ENCODE measurements at places on chromosomes 3 and 15.

GRCh38 chr3:51384055-51384725, 901 bp upstream of the MANF start:
- DNase-seq = no peak

DNA sequence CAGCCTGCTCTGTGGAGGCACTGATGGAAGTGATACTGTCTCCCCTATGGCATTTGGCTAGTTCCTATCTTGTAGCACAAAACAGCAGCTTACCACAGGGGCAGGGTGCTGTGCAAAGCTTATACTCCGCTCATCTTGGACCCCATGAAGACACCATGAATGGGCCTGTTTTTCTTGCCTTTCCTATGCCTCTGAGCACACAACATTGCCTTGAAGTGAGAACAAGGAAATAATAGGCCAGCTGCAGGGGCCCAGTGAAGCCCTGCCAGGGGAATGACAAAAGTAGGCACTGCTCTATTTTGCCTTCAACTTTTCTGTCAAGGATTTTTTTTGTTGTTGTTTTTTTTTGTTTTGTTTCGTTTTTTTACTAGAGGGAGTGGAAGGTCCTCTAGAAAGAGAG, 110.3 kb downstream of the PDE8A start:
- no peak for DNase-seq

- DNase-seq = no peak
These were observed 2.1 kb upstream of the SHISA5 start for GRCh38 chr3:48505968-48506504.

- DNase-seq = no peak
These were observed 157.3 kb upstream of the LPP start for GRCh38 chr3:187996609-187997008.

- DNase-seq = no peak
These were observed 64.3 kb downstream of the FRMD5 start for GRCh38 chr15:44130778-44131177.

GRCh38 chr15:48888836-48889235, 10.9 kb downstream of the EID1 start:
- DNase-seq = no peak

- no peak for DNase-seq
These were observed 482.5 kb upstream of the TBL1XR1 start for GRCh38 chr3:177679568-177680471.

- no peak for DNase-seq
These were observed 301.2 kb upstream of the PROK2 start for GRCh38 chr3:72086042-72086742.

- no peak for DNase-seq
These were observed 435.8 kb downstream of the CNTN6 start for GRCh38 chr3:1528621-1529020.

- DNase-seq = no peak
These were observed 61.5 kb downstream of the LINGO1 start for GRCh38 chr15:77571181-77571580.

DNA sequence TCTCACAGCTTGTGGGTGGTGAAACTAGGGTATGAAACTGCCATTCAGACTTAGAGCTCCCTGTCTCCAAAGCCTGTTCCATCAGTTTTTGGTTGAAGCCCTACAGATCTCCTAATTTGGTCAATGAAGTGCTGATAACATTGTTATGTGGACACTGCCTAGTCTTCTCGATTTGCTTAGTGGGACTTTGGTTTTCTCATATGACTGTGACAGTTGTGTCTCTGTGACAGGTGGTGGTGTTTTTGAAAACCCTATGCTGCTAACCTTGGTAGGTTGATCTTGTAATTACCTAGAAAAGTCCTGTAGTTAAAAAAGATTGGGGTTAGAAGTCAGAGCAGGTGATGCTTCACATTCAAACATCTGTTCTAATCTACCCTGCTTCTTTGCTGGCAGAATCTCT, 9.2 kb downstream of the PPM1L start:
- DNase-seq = no peak

GRCh38 chr15:42729409-42729808, 7.5 kb downstream of the CDAN1 start:
- DNase-seq = no peak

DNA sequence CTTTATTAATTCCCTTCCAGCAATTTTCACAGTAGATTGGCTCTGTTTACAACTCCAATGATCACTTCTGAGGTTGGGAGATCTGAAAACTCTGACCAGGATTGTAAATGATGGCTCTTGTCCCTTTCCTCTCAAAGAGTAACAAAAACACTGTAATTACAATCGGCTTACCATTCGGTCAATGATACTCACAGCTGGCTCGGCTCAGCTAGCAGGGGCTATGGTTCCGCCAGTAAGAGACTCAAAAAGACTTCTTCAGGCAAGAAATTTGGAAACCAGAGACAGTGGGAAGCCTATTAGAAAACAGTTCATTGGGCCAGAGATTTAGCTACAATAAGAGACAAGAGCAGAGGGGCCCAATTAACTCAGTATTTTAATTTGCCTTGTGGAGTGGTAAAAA, 96.6 kb downstream of the LRRC3B start:
- no peak for DNase-seq

DNA sequence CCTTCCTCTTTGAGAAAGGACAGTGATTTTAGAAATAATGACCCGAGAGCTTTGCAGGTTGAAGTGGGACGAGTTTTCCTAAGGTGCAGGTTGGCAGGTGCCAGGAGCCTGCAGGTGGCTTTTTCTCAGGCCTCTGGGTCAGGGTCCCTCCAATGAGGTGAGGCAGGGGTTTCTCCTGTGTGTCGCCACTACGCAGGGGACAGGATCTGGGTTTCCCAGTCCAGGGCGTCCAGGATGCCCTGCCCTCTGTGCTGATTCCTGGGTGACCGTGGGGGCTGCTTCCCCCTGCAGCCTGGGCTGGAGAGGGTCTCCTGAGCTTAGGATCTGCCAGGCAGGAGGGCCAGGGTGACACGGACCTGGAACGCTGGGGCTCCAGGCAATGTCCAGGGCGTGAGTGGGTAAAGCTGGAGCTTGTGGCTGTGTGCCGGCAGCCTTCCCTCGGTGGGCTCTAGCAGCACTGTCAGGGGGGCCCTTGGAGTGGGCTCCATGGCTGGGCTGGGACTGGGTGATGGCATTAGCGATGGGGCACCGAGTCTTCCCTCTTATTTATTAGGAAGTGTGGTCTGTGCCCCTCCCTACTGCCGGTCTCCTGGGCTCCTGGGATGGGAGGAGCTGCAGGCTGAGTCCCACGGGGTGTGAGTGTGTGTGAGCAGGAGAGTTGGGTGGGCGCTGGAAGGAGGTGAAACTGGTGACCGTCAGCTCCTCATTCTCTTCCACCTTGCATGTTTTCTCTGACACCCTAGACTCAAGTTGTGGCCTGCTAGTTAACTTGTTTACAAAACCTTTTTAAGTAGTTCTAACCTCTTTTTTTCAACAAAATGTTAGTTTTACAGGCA, 1.8 kb downstream of the APBA2 start:
- DNase-seq = no peak

GRCh38 chr3:50390508-50391224, 31.3 kb upstream of the TMEM115 start:
- DNase-seq = no peak

- no peak for DNase-seq
These were observed 162.2 kb downstream of the MYRIP start for GRCh38 chr3:39971559-39972031.

- no peak for DNase-seq
These were observed 26.1 kb upstream of the ZNF280D start for GRCh38 chr15:56759450-56759845.

- no peak for DNase-seq
These were observed 143.4 kb downstream of the NSMCE3 start for GRCh38 chr15:29126208-29126536.

DNA sequence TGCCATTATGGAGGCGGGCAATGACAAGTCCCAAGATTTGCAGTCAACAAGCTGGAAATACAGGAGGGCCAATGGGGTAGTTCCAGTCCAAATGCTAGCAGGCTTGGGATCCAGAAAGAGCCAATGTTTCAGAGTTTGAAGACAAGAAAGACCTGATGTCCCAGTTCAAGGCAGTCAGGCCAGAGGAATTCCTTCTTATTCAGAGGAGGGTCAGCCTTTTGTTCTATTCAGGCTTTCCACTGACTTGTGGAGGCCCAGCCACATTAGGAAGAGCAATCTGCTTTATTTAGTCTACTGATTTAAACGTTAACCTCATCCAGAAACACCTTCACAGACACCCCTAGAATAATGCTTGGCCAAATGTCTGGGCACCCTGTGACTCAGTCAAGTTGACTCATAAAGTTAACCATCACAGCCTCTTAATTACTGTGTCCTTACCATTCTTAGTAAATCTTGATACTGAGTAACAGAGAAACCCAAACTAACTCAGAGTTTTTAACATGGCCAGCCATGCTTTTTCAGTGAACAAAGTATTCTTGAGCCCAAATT, 50.9 kb upstream of the NPHP3 start:
- no peak for DNase-seq

DNA sequence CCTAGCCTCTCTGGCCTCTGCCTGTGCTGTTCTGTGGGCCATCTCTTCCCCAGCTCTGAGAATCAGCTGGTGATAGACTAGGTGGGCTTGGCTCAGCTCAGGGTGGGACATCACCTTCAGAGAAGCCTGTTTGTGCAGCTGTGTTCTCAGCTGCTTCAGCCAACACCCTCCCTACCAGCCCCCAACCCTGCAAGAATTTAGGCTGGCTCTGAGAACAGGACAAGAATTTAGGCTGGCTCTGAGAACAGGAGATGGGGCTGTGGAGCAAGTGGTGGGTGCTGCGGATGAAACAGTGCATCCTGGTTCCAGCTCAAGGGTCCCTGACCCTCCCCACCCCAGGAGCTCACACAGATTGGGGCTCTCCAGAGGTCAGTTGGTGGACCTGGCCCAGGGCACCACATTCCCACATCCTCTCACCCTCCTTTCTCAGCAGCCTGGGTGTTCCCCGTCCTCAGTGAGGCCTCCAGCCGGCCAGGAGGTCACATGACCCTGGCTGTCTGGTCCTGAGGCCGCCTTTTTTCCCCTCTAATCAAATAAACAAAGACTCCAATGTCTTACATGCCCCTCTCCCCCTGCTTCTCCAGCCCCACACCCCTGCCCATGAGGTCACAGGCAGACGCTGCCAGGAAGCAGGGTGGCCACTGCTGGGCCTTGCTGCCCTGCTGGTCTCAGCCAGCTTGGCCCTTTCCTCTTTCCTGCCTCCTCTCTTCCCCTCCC, 14.9 kb downstream of the PLEKHO2 start:
- DNase-seq = no peak
